ENCODE measurements at places on chromosomes 7 and 10.

DNA sequence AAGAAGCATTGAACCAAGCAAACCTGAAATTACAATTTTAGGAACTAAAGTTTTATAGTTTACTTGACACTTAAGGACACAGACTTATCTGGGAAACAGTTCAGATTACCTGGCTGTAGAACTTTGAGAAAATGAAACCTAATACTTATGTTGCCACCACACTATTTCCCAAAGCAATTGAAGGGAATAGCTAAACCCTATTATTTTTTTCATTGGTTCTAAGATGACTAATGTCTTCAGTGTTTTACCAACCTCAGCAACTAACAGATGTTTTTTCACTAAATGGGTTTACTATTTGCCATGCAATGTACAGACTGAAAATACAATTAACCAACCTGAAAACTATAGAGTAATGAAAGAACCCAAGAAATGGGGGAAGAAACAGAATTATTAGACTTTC is 689.6 kb downstream of the SORCS1 start:
- DNase-seq: no peak

- DNase-seq: no peak
Observed at GRCh38 chr7:23474829-23475575, 4.7 kb upstream of the IGF2BP3 start.

- no peak for DNase-seq
Observed at GRCh38 chr10:132786884-132787494, 1.0 kb upstream of the NKX6-2 start.

GRCh38 chr10:92267343-92267742 is 23.5 kb downstream of the CPEB3 start:
- DNase-seq: no peak

- no peak for DNase-seq
Observed at GRCh38 chr7:100875356-100875751, 451 bp downstream of the SRRT start.

- no peak for DNase-seq
Observed at GRCh38 chr7:23469150-23469960, 936 bp downstream of the IGF2BP3 start.

DNA sequence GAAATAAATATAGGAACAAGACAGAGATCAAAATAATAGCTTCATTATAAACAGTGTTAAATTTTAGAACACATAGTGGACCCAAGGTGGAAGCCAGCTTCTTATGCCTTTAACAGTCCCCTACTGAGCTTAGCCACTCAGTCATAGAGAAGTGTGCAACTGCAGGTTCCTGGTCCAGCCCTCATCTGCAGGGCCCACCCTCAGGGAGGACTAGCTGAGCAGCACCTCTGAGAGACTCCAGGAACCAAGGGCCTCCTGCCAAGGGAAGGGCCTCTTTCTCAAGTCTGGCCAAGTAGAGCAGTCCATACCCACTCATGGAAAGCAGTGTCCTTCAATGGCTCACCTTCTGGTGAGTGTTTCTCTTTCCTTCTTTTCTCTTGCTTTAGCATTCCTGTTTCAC is 173.7 kb upstream of the PRPS1L1 start:
- DNase-seq: no peak

- DNase-seq: no peak
Observed at GRCh38 chr7:23121165-23121564, 15.6 kb downstream of the KLHL7 start.

DNA sequence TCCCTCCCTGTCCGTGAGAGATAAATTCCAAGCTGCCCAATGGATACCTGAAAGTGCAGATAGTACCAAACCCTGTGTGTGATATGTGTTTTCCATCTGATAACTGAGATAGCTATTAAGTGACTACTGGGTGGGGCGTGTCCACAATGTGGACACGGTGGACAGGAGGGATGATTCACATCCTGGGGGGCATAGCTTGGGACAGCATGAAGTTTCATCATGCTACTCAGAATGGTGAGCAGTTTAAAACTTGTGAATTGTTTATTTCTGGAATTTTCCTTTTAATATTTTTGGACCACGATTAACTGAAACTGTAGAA is 158.6 kb downstream of the CREB5 start:
- DNase-seq: peak; percentile 5

DNA sequence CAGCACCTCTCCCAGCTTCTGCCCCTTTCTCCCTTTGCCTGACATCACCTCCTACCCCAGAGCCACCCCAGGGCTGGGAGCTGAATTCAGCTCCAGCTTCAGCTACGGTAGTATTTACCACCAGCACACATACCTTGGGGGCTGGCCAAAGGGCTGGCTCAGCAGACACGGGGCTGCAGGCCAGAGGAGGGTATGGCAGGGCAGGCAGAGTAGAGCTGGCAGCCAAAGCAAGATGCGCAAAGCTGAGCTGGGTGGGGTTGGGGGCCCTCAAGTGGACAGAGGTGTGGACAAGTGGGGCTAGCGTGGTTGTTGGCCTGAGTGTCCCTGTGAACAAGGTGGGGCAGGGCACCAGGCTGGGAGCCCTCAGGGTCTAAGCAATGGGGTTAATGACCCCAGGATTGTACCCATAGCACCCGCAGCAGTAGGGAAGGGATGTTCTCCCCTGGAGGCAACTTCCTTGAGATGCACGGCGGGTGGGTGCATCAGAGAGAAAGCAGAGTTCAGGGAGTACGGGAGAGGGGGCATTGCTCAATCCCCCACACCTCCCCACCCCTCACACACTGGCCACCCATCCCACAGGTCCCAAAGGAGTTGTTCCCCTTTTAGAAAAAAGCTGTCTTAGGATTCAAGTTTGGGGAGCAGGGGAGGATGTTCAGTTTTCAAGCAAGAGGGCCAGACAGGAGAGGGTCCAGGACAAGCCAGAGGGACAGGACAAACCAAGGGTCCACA is 8.0 kb downstream of the VSIR start:
- no peak for DNase-seq

- no peak for DNase-seq
Observed at GRCh38 chr7:13159003-13159402, 471.6 kb downstream of the ARL4A start.

GRCh38 chr7:124106575-124106974 is 73.7 kb upstream of the TMEM229A start:
- no peak for DNase-seq

- DNase-seq: peak; percentile 32
Observed at GRCh38 chr7:139682136-139683013, 95.4 kb downstream of the HIPK2 start.

DNA sequence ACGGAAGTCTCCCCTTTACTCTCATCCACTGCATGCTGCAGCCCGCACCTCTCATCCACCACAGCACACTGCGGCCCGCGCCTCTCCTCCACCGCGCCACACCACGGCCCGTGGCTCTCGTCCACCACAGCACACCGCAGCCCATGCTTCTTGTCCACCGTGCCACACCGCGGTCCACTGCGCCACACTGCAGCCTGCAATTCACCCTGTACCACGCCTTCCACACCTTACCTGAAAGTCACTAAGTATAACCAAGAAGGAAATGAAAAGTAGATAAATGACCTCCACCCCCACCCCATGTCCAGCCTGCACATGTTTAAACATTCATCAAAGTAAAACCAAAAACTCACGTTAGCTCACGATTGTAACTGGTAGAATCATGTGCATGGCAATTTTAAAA is 176.1 kb downstream of the DIP2C start:
- no peak for DNase-seq

DNA sequence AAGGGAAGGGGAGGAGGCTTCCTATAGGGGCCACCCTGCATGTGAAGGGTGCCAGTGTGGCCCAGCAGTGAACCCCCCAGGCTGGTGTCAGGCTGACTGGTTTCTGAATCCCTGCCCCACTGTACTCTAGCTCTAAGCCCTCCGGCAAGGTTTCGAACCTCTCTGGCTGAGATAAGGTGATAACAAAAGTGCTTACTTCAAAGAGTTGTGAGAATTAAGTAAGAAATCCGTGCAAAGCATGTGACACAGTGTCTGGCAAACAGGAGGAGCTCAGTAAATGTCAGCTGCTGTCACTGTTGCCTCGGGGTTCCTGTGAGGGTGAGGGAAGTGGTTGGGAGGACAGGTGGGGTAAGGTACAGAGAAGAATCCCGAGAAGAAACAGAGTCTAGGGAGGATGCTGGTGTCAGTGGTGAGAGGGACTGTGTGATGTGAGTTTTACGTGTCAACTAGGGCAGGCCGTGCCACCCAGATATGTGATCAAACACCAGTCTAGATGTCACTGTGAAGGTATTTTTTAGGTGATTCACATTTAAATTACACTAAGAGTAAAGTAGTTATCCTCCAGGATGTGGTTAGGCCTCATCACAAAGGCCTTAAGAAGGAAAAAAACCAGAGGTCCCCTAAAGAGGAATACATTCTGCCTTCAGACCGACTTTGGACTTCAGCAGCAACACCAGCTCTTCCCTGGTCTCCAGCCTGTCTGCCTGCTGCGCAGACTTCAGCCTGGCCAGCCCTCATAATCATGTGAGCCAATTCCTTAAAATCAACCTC is 64.4 kb downstream of the BPGM start:
- DNase-seq: no peak

DNA sequence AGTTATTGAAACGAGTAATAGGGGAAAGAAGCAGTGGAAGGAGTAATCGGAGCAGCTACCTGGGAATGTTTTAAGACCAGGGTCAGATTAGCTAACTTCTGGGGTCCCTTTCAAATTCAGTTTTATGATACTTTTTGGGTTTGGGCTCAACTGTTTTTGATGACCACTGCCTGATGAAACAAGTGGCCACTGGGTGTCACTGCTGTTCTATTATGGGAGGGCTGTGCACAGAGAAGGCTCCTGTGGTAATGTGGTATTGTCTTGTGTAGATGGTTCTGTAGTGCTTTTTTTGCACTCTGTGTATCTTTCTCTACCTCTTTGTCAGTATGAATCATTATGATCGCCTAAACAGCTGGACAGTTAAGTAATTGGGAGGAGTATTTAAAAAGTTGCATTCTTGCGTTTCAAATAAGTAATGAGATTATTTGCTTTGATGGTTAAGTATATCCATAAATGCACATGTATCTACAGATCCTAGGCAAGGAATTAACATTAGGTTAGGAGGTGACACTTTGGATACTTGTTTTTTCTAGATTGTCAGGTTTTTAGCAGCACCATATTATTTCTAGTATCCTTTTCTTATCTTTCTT is 128.4 kb downstream of the ABCA13 start:
- DNase-seq: peak; percentile 35

DNA sequence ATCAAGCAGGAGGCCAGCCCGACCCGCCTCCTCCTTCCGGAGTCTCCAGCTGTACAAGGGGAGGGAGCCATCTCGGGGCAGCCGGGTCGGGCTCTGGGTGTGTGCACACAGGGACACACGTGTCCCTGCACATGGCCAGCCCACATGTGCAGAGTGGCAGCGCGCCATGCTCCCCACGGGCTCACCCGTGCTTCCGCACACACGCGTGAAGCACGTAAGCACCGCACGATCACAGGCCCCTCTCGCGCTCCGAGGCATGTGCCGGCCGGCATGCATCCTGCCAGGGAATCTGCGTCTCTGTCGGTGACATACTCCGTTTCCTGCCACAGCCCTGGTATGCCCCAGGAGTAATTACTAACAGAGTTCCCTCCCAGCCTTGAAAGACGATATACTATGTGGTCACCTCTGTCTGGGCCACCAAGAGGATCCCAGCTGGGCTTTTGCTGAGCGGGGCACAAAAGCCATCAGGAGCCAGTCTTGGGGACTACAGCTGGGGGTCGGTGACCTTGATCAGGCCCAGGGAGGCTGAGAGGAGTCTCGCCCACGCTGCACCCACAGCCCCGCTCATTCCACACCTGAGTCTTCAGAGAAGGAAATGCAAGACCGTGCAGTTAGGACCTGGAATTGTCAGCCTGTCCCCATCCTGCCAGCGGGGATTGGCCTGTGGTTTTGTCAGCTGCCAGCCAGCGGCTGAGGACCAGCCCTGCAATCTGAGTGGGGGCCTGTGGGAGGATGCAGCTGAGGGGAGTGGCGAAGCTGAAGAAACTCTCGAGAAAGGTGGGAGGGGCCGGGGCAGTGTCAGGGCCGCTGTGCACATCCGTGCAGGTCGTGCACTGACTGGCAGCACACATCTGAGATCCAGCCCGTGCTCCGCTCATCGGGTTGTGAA is 11.0 kb upstream of the LFNG start:
- DNase-seq: peak; percentile 58

DNA sequence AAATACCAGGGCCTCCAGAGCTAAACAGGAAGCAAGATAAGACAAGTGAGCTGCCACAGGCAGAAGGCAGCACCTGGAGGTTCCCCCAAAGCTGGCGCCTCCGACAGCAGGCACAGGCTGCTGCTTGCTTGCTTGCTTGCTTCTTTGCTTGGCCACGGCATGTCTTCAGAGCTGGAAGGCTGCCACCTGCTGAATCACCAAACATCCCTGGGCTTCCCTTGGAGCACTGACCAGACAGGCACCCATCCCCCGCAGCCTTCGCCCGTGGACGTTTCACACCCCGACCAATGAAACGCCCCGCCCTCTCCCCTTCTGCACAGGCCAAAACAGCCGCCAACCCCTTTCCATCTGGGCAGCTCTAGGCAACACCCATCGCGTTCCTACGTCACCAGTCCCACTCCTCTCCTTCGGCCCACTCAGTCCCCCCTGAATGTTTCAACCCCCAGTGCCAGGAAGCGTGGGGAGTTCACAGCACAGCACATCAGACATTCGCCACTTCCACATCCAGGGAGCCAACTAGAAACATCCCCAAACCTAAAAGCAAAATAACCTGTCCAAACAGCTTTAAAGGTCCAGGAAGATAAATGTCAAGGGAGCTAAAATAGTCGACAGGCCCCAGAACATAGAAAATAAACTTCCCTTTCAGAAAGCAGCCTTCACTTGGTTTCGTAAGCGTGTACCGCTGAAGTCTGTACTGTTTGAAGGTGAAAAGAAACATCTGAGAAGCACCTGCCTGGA is 1.6 kb downstream of the SGMS1 start:
- peak; percentile 92 for DNase-seq

DNA sequence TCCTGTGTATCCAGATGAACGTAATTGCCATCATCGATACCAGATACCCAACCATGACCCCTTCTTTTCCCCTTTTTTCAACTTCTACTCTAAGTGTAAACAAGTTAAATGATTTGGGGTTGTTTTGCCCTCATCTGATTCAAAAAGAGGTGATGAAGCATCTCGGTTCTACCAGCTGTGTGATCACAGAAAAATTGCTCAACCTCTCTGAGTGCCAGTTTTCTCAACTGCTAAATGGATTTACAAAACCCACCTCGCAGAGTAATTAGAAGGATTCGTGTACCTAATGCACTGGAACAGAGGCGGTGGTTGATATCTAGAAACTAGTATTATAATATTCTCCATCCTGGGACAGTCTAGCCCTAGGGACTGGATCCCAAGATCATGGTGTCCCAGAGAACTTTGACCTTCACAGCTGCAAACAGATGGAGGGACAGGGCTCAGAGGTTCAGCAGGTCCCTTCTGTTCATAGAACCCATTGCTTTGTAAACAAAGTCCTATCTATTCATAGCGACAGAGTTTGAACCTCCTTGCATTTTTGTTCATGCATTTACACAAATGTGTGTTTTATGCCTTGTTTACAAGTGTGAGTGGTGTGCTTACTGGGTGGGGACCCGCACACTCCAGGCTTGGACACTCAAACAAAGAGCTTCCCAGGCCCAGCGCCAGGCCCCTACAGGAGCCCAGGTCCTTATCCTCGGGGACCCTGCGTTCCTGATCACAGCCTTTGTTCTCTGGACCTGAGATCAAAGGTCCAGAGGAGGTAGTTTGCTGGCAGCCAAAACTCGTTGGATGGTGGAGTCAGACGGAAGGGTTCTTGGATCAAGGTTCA is 46.4 kb downstream of the CALML3 start:
- DNase-seq: no peak
